NCI-H2171 treated with DMSO at 0.1 percent for 48 hours (cell line): ENCODE measurements at places on chromosomes 2 and 18.

GRCh38 chr2:213868526-213868925, 542.3 kb upstream of the VWC2L start:
- DNase-seq = no peak

DNA sequence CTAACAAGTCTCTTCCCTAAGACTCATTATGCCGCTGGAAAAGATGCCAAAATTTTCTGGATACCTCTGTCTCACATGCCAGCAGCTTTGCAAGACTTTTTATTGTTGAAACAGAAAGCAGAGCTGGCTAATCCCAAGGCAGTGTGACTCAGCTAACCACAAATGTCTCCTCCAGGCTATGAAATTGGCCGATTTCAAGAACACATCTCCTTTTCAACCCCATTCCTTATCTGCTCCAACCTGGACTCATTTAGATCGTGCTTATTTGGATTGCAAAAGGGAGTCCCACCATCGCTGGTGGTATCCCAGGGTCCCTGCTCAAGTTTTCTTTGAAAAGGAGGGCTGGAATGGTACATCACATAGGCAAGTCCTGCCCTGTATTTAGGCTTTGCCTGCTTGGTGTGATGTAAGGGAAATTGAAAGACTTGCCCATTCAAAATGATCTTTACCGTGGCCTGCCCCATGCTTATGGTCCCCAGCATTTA, 26.3 kb downstream of the DHRS9 start:
- no peak for DNase-seq

DNA sequence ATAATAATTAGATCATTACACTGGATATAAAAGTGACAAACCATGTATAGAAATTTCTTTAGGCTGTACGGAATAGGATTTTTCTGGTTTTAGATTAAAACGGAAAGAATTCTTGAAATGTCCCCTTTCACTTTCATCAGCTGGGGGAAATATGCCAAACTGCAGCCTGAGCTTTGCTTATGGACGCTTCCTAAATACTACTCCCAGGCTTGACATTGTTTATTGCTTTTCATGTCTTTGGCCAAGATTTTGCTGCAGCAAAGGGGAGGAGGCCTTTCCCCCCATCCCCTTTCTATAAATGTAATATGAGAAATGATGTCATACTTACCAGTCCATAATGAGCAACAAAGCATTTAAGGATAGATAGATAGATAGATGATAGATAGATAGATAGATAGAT, 158.4 kb downstream of the MAP2 start:
- no peak for DNase-seq

DNA sequence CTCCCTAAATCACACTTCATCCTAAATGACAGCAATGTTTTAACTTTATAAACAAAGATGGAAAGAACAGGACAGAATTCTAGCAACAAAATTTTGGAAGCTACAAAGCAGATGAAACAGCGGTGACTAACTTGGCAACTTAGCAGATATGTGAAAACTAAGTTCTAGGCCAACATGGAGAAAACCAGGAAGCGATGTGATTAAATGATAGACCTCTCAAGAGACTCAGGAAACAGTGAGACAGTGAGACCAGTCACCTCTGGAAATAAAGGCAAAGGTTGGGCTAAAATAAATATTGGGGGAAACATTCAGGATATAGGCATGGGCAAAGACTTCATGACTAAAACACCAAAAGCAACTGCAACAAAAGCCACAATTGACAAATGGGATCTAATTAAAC, 24.4 kb upstream of the ZBTB7C start:
- DNase-seq = no peak

- DNase-seq = peak; percentile 23
Observed at GRCh38 chr2:134402410-134402809, 148.5 kb downstream of the MGAT5 start.

- peak; percentile 75 for DNase-seq
Observed at GRCh38 chr2:138846216-138846821, 66.1 kb upstream of the NXPH2 start.

DNA sequence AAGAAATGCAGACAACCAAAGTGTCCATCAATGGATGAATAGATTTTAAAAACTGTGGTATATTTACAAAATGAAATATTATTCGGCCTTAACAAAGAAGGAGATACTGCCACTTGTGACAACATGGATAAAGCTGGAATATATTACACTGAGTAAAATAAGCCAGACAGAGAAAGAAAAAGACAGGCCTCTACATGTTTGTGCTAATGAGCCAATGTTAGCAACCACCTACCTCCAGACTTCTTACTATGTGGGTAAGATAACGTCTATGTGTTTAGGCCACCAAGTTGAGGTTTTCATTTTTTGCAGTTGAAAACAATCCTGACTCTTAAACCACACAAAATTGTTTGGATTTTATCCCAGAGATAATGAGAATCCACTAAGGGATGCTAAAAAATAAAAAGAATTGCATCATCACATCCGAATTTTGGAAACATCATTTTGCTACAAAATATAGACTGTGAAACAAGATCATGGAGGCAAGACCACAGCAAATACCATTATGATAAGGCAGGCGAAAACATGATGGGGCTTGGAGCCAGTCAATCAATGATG, 47.0 kb downstream of the EVA1A start:
- DNase-seq = no peak

DNA sequence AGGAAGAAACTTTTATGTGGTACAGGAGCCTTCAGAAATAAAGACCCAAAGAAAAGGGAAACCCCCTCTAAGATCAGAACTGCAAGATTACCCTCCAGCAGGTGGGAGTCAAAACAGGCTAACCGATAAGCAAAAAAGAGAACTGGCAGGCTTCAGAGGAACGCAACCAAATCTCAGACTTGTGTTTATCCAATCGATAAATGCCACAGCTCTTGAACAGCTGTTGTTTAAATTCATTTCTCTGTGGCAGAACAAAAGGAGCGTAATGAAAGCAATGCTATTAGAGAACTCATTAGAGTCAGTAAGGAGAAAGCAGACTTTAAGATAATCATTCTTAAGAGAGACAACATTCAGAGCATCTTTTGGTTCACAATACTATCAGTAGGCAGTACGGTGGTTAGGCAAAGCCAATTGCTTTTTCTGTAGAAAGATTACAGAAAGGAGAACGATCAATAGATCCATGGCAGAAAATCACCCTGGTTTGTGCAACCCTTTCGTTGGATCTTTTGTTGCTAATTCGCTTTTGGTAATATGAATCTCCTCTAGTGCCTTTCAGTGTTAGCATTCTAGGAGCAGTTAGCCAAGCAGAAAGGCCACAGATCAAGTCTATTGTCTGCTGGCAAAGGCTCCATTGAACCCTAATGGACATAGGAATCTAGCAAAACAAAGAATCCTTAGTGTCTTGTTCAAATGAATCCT, 476.4 kb upstream of the CHST9 start:
- DNase-seq = peak; percentile 83

DNA sequence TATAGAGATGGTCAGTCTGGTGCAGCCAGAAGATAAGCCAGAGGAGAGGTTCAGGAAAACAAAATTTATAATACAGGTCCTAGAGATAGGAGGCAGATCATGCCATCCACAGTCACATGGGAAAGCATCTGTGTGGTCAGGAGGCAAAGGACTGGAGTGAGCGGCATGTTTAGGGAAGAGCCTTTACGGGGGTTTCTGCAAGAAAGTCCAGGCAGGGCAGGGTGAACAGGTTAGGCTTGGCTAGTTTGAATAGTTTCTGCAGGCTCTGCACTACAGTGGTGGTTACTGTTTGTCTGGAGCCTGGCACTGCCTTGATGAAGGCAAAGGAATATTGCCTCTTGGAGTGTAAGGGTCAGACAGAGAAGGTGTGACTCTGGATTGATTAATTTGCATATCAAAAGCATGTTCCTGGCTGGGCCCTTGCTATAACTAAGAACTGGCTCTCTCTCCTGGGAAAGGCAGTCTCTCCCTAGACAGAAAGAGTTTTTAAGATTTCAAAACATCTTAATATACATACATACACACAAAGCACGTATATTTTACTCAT, 1034.7 kb upstream of the CHAC2 start:
- DNase-seq = no peak

DNA sequence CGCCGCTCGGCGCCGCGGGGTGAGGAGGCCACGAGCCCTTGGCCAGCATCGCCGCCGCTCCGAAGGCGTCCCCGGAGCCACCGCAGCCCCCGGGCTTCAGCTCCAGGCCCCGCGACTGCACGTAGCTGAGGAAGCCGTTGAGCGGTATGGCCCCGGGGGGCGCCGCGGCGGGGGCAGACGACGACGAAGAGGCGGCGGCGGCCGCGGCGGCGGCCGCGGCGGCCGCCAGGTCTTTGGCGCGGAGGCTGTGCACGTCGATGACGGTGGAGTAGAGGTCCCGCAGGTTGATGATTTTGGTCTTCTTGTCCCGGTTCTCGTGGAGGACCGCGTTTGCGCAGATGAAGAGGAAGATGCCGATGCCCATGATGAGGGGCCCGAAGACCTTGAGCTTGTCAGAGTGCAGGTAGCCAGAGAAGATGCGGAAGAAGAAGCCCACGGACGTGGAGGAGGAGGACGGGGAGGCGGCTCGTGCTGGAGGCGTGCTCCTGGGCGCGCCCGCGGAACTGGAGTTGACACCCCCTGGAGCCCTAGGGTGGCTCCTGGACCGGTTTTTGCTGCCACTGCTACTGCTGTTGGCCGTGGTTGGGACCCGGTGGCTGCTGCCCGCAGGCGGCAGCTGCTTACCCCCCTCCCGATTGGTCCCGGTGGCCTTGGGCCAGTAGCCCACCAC, 4.0 kb downstream of the TMEM200C start:
- no peak for DNase-seq

DNA sequence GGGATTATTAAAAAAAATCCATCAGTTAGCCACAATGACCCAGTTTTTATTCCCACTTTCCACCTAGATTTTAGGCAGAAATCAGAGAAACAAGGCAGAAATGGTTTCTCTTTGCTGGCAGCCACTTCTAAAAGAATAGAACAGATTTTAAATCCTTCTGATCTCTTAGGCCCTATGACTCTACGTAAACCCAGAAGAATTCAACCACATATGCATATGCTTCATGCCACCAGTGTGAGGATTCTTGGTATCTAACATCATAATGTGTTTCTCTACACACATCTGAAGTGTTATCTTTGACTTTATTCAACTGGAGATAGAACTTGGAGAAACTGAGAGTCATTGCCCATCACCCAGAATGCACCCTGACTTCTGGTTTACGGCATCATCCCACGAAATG, 128.7 kb upstream of the TANK start:
- DNase-seq = no peak

DNA sequence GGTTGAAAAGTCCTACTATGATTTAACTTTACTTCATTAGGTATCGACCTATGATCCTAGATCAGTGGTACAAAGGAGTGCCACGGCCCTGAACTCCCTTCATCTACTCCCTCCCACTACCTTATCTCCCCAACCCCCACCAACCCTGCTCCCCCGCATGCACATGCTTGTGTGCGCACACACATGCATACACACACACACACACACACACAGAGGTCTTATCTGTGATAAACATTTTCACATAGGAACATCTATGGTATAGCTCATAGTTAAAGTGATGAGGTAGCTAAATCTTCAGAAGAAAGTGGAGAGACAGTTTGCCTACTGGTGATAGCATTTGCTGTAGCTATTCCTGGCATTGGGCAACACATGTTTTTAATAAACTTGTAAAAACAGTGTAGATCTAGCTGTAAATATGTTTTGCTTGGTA, 471.3 kb downstream of the ZEB2 start:
- DNase-seq = no peak

GRCh38 chr2:12341920-12342319, 374.8 kb upstream of the TRIB2 start:
- DNase-seq = no peak

- no peak for DNase-seq
Observed at GRCh38 chr18:22731398-22731797, 201.7 kb upstream of the RBBP8 start.

DNA sequence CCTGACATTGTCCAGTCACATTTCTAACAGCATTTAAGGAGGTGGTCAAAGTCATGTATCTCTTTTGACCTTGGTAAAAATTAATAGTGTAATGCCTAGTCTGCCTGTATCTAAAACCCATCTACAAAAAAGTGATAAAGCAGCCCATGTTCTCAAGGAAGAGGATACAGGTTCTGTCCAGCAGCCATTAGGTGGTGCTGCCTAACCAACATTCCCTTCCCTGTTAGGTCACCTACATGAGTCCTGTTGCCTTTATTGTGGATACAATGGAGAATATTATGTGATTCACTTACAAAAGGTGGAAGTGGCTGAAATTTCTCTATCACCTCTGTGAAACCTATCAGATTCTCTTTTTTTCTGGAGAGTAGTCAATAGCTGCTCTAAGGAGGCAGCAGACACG, 52.5 kb downstream of the AQP4 start:
- DNase-seq = peak; percentile 41

- no peak for DNase-seq
Observed at GRCh38 chr2:9807555-9808305, 35.5 kb upstream of the TAF1B start.

DNA sequence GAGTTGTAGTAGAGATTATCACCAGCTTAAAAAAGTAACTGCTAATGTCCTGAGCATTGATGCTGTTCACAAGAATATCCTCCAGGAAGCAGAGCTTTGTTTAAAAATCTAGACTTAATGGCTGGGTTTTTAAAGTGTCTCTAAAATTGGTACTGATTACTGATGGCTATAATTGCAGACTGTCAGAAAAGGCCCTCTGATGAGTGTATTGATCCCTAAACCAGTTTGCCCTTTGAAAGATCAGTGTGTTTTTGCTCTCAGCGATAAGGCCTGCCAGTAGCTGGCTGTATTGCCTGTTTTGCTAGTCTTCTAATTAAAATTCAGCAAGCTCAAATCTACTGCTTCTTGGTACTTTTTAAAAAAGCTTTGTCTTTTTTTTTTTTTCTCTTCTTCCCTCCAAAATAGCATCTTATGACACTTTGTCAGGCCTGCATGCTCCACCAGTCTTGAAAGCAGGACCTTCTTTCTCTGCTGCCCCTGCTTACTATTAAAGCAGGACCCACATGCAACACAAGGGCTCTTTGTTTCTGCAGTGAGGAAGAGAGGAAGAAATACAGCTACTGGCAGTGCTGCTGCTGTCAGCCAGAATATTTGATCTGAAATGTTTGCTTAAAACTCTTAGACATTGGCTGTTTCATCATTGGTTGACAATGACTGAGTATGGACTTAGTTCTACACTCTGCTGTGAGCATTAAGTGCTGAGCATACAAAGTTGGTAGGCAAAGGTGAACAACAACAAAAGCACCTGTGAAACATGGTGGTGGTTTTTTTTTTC, 1.8 kb downstream of the SEC11C start:
- no peak for DNase-seq

GRCh38 chr2:72936660-72937355, 19.5 kb downstream of the EMX1 start:
- DNase-seq = no peak

- DNase-seq = no peak
Observed at GRCh38 chr2:191126386-191127085, 24.3 kb downstream of the STAT4 start.

DNA sequence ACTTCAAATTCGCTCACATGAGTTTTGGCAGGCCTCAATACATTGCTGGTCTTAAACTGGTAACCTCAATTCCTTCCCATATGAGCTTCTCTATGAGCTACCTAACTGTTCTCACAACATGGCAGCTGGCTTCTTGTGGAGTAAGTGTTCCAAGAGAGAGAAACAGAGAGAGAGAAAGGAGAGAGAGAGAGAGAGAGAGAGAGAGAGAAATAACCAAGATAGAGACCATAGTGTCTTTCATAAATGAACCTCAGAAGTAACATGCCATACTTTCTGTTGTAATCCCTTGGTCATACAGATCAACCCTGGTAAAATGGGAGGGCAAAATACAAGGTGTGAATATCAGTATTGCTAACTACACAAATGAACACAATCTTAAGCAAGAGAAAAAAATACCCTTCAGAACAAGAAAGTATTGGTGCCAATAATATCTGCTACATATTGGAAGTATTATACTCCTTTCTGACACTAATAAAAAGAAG, 33.2 kb upstream of the UBE2E3 start:
- DNase-seq = no peak
